Myocyte (in vitro differentiated cells): ENCODE measurements at places on chromosomes 7 and 10.

DNA sequence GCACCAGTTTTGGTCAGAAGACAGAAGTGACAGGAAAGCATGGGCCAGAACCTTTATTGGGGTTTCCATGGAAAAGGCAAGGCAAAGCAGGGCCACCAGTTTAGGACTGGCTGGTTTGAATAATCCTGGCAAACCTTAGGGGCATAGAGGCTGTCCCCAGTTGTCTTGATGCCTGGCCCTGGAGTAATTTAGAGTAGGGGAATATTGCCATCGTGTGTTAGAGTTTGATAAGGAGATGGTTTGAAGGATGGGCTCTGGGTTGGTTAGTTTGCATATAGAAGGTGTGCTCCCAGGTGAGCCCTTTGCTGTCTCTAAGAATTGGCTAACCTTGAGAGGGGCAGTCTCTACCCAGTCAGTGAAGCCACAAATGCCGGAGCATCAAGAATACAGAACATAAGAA is 79.6 kb downstream of the ZNF777 start:
- DNase-seq: no peak

DNA sequence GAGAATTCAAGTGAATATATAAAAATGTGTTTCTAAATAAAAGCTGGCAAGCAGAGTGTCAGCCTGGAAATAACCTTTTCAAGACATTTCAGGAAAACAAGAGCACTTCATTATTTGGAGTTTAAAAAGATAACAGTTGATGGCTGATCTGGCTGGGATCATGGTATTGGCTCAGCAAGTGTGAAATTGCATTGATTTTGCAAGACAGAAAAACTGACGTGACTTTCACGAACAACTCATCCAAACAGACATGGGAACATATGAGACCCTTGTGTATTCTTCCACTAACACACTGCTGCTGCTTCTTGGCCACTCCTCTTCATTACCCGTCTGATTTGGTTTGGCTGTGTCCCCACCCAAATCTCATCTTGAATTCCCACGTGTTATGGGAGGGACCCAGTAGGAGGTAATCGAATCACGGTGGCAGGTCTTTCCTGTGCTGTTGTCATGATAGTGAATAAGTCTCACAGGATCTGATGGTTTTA is 108.5 kb downstream of the RAB18 start:
- no peak for DNase-seq

GRCh38 chr10:122148876-122149560 is 122.1 kb upstream of the BTBD16 start:
- peak; percentile 90 for DNase-seq

DNA sequence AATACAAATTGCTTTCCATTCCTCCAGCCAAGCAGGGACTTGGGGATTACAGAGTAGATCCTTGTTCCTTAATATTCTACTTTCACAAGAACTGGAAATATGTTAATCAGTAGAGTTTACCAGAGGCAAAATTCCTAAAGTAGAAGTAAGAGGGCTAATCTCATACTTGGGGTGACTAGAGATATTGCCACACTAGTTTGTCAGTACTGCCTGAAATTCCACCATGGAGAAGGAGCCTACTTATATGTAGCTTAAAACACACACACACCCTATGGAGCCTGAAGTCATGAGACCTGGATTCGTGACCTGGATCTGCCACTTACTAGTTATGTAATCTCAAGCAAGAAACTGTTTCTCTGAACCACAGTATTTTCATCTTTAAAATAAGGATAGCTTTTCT is 33.9 kb downstream of the STRIP2 start:
- DNase-seq: peak; percentile 37

- DNase-seq: no peak
Measured at GRCh38 chr10:50456719-50457118, 167.0 kb downstream of the SGMS1 start.

- DNase-seq: no peak
Measured at GRCh38 chr10:124529661-124530214, 68.1 kb downstream of the LHPP start.

DNA sequence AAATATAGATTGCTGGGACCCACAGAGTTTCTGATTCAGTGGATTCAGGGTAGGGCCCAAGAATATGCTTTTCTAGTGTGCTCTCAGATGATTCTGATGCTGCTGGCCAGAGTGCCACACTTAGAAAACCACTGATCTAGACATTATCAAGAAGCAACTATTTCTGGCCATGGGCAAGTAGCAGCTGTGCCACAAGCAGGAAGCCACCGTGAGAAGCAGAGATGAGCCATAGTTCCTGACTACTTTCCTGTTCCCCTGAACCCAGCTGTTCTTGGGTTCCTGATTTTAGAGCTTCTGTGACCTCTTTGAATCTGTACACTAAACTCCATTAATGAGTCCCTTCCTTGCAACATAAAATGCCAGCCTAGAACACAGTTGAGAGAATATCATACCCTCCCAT is 38.1 kb upstream of the PIK3AP1 start:
- peak; percentile 83 for DNase-seq

DNA sequence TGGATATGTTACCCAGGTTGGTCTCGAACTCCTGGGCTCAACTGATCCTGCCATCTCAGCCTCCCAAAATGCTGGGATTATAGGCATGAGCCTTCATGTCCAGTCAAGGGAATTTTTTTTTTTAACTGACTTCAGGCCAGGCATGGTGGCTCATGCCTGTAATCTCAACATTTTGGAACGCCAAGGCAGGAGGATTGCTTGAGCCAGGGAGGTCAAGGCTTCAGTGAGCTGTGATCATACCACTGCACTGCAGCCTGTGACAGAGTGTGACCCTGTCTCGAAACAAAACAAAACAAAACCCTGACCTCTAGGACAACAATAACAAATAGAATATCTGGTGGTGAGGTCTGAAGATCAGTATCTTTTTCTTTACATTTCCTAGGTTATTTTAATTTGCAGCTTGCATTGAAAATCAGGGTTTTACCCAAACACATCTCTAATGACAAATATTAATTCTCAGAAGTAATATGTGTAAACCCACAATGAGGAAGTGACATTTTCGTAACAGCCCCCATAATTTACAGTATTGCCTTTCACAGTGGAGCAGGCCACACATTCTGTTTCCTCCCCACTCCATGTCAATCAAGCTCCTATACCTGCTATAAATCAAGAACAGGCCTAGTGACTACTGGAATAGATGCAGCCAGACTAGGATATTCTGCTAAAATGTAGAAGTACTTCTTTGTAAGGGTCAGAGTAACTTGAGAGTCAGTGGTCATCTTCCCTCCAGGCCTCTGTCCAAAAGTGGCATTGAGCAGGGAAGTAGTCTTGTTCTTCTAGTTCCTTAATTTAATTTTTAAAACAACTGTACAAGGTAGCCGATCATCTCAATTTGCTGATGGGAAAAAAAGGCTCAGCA is 43.3 kb upstream of the ECHDC3 start:
- no peak for DNase-seq

- no peak for DNase-seq
Measured at GRCh38 chr7:149188637-149189259, 6.6 kb upstream of the ZNF282 start.

- no peak for DNase-seq
Measured at GRCh38 chr7:29231671-29232232, 37.2 kb downstream of the CHN2 start.

- DNase-seq: peak; percentile 59
Measured at GRCh38 chr10:30812018-30812851, 182.7 kb upstream of the LYZL2 start.

DNA sequence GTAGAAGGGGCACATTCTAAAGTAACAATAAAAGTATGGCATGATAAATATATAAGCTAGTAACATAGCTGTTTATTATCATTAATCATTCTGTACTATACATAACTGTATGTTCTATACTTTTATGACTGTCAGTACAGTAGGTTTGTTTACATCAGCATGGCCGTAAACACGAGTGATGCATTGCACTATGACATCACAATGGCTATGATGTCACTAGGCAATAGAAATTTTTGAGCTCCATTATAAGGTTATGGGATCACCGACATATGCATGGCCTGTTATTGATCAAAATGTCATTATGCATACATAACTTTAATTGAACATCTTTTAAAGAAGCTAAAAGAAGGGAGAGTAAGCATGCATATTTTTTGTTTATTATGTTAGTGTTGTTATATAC is 200.1 kb upstream of the SHH start:
- no peak for DNase-seq

GRCh38 chr7:103912891-103913605 is 76.4 kb downstream of the RELN start:
- DNase-seq: no peak
